HCT116 (cell line): ENCODE measurements at places on chromosomes 5 and 9.

DNA sequence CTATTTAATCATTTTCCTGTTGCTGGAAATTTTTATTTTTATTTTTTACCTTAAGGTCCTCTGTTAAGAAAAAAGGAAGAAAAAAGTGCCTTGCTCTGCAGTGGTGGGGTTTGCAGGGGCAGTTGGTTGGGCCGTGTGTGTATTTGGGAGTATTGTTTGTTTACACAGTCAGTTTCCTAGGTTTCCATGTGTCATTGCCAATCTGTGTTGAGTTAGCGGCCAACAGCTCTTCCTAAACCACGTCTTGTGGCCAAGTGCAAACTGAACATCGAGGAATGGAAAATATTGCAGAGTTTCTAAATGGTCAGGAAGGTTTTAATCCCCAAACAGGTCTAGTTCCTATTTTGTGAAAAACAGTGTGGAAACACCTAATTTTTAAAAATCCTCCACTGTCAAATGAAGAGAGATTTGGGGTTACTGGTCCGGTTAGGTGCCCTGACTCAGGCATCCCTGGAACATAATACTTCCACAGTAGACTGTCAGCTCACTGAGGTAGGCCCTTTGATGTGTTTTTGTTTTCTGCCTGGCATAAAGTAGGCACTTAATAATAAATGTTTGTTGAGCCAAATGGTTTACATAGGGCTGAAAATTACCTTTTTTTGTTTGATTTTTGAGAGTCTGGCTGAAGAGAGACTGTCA lies 37.0 kb downstream of the MAMDC2 start:
- no peak for DNase-seq

DNA sequence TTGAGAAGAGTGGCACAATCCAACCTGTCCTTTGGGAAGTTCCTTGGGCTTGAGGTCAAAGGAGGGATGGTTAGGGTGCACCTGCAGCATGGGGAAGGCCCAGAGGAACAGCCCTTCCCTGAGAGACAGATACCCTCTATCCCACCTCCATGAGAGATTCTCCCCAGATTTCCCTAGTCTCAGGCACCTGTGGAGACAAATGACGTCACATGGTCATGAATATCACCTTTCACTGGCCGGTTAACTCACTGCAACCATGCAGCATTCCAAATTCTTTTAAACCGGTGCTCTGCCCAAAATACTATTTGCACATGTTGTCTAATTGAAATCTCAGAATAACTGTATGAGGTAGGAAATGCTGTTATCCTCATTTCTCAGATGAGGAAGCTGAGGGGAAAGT lies 15.6 kb upstream of the TRIO start:
- DNase-seq = no peak

DNA sequence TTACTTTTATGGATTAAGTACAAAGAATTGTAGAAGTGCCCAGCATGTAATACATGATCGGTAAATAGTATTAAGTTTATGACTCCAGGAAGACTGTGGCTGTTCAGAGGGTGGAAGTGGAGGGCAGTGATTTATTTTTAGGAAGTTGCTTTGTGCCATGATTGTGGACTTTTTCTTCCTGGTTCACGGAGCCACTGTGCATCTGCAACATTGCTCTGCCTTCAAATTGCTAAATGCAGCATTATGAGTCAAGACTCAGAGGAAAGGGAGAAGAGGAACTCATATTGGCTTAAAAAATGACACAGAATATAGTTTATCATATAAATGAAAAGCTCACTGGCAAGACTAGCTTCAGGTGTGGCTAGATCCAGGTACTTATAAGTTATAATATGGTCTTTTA lies 301.5 kb downstream of the KCTD16 start:
- DNase-seq = no peak

GRCh38 chr5:64918083-64918482 lies 149.4 kb downstream of the CWC27 start:
- no peak for DNase-seq

GRCh38 chr5:137370096-137371071 lies 128.7 kb downstream of the SPOCK1 start:
- DNase-seq = no peak

DNA sequence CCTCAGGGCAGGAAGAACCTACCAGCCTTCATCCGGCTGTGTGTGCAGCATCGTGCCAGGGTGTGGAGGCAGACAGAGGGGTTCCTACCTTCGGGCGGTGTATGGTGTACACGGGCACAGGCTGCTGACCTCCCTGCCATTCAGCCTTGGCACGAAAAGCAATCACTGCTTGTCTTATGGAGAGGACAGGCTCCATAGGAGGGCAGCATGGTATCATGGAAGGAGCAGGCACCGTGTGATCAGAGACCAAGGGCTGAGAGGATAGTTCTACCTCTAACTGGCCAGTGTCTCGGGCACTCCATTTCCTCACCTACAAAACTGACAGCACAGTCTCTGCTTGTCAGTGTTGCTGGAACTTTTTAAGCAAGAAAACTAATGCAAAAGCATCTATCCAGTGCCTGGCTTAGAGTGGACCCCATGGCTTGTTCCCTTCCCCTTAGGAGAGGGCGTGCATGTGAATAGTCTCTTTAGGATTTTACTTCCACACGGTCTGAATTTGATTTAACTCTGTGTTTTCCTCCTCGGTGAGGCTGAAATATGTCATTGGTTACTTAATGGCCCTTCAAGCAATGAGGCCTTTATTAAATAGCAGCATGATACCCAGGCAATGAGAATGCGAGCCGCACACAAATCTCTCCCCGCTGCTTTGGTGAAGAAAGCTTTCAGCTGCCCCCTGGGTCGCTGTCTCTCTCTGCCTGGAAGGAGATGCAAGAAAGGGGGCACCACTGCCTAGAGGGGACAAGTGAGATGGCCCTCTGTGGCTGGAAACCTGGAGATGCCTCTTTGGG lies 22.2 kb downstream of the TTLL11 start:
- DNase-seq = no peak

- DNase-seq = no peak
These were observed 22.6 kb downstream of the CDH9 start for GRCh38 chr5:27015758-27016157.

DNA sequence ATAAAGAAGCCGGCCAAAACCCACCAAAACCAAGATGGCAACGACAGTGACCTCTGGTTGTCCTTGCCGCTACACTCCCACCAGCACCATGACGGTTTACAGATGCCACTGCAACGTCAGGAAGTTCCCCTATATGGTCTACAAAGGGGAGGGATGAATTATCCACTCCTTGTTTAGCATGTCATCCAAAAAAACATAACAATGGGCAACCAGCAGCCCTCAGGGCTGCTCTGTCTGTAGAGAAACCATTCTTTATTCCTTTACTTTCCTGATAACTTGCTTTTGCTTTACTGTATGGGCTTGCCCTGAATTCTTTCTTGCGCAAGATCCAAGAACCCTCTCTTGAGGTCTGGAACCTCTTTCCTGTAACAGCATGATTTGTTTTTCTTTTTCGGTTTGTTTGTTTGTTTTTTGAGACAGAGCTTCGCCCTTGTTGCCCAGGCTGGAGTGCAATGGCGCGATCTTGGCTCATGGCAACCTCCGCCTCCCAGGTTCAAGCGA lies 2.0 kb upstream of the UAP1L1 start:
- no peak for DNase-seq

DNA sequence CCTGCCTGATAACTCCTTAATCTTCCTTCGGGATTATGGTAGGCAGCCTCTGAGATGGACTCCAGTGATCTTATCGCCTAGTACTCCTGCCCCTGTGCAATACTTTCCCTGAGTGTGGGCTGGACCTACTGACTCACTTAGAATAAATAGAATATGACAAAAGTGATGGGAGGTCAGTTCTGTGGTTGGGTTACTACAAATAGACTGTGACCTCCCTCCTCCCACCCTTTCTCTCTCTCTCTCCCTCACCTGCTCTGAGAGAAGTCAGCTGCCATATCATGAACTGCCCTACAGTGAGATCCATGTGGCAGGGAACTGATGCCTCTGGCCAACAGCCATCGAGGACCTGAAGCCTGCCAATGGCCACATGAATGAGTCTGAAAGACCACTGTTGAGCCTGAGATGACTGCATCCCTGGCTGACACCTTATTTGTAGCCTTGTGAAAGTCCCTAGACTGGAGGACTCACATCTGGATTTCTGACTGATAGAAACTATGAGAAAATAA lies 31.7 kb downstream of the NRG2 start:
- no peak for DNase-seq

GRCh38 chr5:35821513-35821912 lies 35.2 kb upstream of the IL7R start:
- DNase-seq = no peak

DNA sequence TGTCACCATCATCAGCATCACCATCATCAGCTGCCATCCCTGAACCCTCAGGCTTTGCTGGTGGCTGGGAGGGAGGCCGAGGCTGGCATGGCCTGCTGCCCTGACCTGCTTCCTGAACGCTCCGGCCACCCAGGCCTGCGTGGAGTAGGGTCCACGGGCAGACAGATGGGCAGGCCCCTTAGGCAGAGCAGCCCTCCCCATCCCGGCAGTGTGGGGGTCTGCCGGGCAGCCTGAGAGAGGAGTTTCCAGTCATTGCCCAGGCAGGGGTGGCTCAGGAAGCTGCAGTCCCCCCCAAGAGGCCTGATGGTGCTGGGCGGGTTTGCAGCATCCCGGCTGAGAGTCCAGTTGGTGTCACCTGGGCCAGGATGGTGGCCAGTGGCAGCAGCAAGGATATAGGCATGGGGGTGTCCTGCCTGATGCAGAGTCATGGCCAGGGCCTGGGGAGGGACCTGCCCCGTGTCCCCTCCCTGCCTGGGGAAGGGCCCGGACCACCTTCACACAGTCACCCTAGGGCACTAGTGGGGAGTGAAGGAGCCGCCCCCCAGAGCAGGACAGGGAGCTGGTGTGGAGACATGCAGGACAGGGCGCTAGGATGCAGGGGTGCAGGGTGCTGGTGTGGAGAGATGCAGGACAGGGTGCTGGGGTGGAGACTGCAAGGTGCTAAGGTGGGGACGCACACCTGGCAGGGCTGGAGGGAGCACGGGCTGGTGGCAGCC lies 7.7 kb upstream of the EGFL7 start:
- no peak for DNase-seq

- DNase-seq = no peak
These were observed 141.4 kb downstream of the MTX3 start for GRCh38 chr5:79849486-79850315.

- DNase-seq = no peak
These were observed 25.2 kb upstream of the ADAMTS6 start for GRCh38 chr5:65506961-65507360.

- DNase-seq = no peak
These were observed 33.2 kb downstream of the SLC36A1 start for GRCh38 chr5:151480384-151481293.

GRCh38 chr9:32968101-32969011 lies 33.1 kb downstream of the APTX start:
- DNase-seq = peak; percentile 6

DNA sequence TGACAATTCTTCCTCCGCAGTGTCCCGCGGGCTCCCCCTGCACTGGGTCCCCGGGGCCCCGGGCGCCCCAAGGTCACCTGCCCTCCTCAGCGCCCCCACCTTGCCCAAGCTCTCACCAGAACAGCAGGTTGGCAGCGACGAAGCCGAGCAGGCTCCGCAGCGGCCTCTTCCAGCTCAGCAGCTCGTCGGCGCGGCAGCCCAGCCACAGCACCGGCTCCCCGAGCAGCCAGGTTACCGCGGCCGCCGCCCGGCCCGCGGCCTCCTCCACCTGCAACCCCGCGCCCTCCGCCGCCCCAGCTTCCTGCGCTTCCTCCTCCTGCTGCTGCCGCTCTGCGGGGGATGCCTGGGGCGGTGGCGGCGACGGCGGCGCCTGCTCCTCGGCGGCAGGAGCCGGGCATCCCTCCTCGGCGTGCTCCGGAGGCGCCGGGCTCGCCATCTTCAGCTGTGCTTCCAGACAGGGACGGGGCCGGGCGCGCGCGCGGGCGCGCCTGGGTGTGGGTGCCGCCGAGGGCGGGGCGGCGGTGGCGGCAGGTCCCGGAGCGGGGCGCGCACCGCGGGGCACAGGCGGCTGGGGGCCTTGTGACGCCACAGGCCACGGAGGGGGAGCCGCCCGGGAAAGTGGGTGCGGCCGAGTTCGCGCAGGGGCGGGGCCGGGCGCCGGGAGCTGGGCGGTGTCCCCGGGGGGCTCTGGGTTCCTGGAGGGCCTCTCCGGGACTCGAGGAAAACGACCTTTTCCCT lies at the start of gene RETREG1:
TSS of gene RETREG1 (minus strand) at position 462 of the 738 bp plus-strand sequence. CDS start at position 436, 26 bp downstream.
- DNase-seq = peak; percentile 15

- peak; percentile 51 for DNase-seq
These were observed 84.5 kb downstream of the RFX3 start for GRCh38 chr9:3441197-3441816.

GRCh38 chr5:122351416-122352157 lies 39.5 kb downstream of the SNCAIP start:
- DNase-seq = no peak

DNA sequence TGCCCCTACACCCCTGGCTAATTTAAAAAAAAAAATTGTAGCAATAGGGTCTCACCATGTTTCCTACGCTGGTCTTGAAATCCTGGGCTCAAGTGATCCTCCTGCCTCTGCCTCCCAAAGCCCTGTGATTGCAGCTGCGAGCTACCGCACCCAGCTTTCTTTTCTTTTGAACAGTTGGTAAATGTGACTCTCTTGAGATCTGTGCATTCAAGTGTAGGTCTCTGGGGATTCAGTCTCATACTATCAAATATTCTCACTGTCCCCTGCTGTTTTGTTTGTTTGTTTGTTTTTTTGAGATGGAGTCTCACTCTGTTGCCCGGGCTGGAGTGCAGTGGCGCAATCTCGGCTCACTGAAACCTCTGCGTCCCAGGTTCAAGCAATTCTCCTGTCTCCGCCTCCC lies 42.3 kb upstream of the CXXC5 start:
- no peak for DNase-seq

DNA sequence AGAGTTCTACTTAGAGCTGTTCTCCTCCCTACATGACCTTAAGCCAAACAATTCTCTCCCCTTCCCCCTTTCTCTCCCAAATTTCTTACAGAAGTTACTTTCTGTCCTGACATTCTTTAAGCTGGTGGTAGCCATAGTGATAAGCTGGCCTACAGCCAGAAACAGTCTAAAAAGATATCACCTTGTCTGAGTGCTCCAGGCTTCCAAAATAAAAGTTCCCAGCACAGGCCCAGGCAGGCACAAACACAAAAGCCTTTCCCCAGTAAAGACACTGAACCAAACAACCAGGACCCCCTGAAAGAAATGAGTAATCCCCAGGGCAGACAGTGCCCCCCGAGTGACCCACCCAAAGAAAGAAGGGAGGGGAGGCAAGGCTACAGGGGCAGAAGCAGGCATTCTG lies 19.2 kb downstream of the SIL1 start:
- DNase-seq = no peak

GRCh38 chr5:68007451-68007850 lies 208.1 kb upstream of the PIK3R1 start:
- DNase-seq = no peak

DNA sequence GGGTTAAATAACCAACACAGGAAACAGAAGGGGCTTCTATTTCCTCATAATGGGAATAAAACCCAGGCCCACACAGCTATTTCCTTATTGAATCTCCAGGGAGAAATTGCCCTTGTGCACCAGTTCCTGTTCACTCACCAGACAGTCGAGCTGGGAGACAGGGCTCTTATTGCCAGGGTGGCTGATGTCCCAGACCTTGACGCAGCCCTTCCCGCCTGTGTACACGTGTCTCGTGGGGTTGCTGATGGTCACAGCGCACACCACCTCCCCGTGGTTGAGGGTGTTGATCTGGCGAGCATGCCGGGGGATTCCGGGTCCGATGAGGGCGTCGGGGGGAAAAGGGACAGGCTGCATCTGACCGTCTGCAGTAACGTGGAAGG lies 96.5 kb downstream of the TLE1 start:
- DNase-seq = no peak

- DNase-seq = no peak
These were observed 47.1 kb upstream of the PWWP2A start for GRCh38 chr5:160166069-160166972.

GRCh38 chr5:29382780-29383179 lies 1810.7 kb upstream of the CDH6 start:
- DNase-seq = no peak
